ENCODE measurements at places on chromosomes 3 and 15. TPM values are rescaled to one million over a fixed set of nuclear protein-coding genes. Genes with fewer than 3 reads are reported as not detected.

Gene PROK2
- not detected for total RNA-seq

Gene GOLGA6L7
- not detected for total RNA-seq

Gene MRPL3
- 106 TPM for total RNA-seq

Gene RBMS3
- 43.2 TPM for total RNA-seq

Gene ZPLD1
- not detected for total RNA-seq

Gene MNS1
- not detected for total RNA-seq

Data from placental epithelial cell (primary cell).